ENCODE measurements at places on chromosomes 16 and 17.

- no peak for DNase-seq
These were observed 35.3 kb downstream of the HIC1 start for GRCh38 chr17:2090210-2090641.

GRCh38 chr17:51016099-51016498 lies 104.6 kb downstream of the SPAG9 start:
- DNase-seq: no peak

- no peak for DNase-seq
These were observed 184.0 kb upstream of the RBFOX1 start for GRCh38 chr16:7148606-7149005.

GRCh38 chr16:78794581-78795250 lies 695.3 kb downstream of the WWOX start:
- DNase-seq: no peak

- DNase-seq: no peak
These were observed at the start of gene CENPV for GRCh38 chr17:16353317-16354174. Gene CENPV, minus strand, starts transcription at chr17:16353469. Its CDS starts 33 bp downstream, at chr17:16353436.

DNA sequence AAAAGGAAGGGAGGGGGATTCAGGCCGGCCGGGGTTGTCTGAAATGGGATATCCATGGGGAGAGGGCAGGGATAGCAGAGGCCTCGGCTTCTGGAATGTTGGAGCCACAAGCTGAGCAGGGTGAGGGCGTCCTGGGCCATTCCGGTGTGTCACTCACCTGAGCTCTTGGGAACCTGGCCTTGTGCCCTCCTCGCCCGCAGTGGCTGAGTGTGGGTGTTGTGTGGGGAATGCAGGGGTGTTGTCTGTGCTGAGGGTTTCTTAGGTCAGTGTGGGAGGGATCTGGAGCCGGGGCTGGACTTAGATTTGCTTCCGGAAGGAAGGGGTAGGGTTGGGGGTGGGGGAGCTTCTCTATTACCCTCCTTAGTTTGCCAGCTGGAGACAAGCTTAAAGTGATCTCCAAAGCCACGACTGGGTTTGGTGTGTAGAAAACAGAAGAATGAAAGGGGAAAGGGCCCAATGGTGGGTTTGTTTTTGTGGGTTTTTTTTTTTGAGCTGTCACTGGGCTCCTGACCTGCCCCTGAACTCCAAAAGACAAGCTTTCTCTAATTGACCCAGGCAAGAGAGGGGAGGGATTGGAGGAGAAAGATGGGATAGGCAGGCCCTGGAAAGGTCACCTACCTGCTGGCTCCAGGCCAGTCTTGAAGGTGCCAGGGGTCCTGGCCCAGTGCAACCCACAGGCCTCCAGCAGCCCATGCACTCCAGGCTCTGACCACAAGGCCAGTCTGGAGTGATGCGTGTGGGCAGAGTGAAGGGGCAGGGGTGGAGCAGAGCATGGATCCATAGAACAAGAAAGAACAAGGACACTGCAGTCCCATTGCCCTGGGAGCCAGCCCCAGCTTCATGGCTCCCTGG lies at the start of gene SULT1A2:
TSS of gene SULT1A2 (minus strand) at position 211 of the 852 bp plus-strand sequence. CDS start 1,120 bp downstream, outside the sequence.
- DNase-seq: no peak

GRCh38 chr17:79836972-79837887 lies 2.0 kb downstream of the CBX4 start:
- DNase-seq: no peak

GRCh38 chr16:21563676-21564075 lies 35.7 kb upstream of the METTL9 start:
- no peak for DNase-seq

- no peak for DNase-seq
These were observed 6.3 kb downstream of the SLFN12L start for GRCh38 chr17:35531160-35531559.

DNA sequence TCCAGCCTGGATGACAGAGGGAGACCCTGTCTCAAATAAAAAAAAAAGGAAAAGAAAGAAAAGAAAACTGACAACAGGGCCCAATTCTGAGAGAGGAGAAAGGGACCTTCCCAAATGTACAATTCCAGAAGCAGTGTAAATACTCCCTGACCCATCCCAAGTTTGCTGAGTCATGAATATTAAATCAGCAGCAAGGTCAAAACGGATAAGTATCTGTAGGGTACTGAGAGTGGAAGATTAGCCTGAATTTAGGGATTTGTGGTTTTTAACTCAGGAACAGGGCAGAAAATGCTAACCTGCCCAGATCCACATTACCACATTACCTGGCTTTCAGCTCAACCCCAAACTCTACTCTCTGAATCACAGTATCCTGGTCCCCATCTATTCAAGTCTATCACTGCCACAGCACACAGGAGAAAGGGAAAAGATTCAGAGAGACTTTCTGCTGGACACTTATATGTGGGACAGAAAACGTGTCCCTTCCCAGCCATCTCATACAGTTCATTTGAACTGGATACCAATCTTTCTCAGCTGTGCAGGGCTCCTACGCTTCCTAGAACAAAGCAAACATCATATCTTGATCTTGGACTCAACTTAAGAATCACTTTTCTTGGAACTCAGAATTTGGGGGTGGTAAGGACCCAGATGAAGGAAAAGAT lies 2.9 kb downstream of the FXR2 start:
- no peak for DNase-seq

DNA sequence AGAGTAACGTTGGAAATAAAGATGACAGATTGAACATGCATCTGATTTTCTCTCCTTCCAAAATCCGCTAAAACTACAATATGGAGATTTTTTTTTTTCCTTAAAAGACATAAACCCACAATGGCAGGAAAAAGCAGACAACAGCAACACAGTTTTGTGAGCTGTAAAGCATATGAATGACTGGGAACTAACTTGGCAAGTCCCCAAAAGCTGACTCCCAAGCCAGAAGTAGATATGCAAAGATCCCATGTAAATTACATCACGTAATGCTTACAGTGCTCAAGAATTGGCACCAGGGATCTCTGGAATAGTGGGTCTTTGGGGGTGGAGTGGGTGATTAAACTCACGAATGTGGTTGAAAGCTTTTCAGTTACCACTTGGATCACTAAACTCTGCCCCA lies 106.6 kb downstream of the ELAC2 start:
- DNase-seq: no peak

GRCh38 chr16:3259836-3260235 lies 3.4 kb upstream of the MEFV start:
- DNase-seq: no peak

- no peak for DNase-seq
These were observed 6.0 kb downstream of the TBC1D24 start for GRCh38 chr16:2480948-2481347.

DNA sequence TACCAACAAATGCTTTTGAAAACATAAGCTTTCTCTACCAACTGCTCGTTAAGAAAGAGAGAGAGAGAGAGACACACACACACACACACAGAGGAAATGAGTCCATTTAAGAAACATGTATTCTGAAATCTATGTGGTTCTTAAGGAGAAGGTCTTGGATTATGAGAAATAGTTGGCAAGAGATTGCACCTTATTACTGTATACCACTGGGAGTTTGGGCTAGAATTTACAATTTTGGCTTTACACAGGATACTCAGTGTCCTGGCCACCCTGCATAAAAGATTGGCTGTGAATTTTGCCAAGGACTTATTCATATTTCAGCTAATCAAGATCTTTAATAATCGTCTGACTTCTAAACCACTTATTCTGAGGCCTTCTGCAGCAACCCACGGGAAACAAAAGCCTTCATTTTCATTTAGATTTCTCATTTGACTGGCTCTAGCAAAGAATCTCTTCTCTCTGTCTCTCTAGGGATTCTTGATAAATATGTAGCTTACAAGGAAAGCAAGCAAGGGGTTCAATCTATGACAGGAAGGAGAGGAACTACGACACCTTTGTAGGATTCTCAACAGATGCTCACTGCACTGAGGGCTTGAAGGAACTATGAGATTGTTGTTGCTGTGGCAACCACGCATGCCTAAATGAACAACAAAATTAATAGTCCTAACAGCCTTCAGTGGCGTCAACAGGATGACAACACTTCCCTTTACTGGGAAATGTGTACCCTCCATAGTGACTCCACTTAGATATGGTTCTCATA lies 75.3 kb upstream of the GNAO1 start:
- DNase-seq: no peak

Measured in NCI-H1417 treated with DMSO at 0.1 percent for 48 hours (cell line).